ENCODE measurements at places on chromosomes 7 and 10. TPM values are rescaled to one million over a fixed set of nuclear protein-coding genes. Genes with fewer than 3 reads are reported as not detected.

NRG3 gene
- total RNA-seq, result not detected

CRYGN gene
- not detected for total RNA-seq

- DNase-seq, result no peak
These were observed 14.1 kb downstream of the NUP205 start for GRCh38 chr7:135571834-135572233.

GRCh38 chr7:82443547-82444219 is at the start of gene CACNA2D1:
CACNA2D1 (minus strand) TSS chr7:82443777.
- peak; percentile 71 for DNase-seq

DNA sequence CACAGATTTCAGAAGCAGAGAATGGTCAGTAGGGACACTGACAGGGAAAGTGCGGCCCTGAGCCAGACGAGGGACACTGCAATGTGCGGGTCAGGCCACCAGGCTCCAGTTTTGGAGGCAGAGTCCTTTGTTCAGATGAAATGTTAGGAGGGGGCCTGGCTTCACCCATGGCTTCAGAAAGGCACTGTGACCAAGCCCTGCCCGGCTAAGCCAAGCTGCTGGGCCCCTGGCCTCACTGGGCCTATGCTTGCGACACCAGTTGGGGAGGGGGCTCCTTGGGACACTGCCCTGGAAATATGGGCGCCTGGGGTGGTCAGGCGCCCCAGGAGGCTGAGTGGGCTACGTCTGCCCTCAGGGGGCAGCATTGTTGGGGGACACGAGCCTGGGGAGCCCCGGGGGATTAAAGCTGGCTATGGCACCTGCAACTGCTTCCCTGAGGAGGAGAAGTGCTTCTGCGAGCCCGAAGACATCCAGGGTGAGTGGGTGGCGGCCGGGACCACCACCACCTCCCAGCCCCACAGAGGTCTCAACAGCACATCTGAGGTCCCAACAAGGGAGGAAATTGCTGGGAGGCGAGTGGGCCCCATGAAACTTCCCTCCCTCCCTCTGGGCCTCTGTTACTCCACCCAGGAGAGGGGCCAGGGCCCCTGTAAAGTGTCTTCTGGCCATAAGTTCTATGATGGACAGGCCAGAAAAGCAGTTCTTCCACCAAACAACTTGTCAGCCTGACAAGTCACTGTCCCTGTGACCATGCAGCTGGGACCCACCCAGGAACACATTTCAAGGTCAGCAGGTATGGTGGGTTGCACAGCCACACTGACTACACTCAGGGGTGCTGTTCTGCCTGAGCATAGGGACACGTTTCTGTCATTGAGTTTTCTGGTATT is 24.8 kb upstream of the CSGALNACT2 start:
- no peak for DNase-seq

- DNase-seq, result peak; percentile 40
These were observed 70.2 kb upstream of the ITGA8 start for GRCh38 chr10:15789793-15790525.

DNA sequence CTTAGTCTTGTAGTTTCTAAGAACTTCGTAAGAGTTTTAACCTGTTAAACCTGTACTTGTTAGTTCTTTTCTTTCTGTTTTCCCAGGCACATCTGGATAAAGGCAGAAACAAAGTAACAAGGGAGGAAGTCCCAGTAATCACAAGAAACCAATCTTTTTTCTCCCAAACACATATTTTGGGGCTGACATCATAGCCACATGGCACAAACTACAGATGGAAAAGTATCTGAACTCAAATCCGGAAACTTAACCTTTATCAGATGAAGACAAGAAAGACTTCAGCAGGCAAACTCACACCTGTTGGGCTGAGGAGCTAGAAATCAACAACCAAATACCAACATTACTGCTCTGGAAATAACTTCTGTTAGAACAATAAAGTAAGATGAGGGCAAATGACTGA is 67.1 kb downstream of the CUBN start:
- DNase-seq, result peak; percentile 87

- DNase-seq, result peak; percentile 70
These were observed 29.2 kb downstream of the TFAM start for GRCh38 chr10:58414270-58415041.

DNA sequence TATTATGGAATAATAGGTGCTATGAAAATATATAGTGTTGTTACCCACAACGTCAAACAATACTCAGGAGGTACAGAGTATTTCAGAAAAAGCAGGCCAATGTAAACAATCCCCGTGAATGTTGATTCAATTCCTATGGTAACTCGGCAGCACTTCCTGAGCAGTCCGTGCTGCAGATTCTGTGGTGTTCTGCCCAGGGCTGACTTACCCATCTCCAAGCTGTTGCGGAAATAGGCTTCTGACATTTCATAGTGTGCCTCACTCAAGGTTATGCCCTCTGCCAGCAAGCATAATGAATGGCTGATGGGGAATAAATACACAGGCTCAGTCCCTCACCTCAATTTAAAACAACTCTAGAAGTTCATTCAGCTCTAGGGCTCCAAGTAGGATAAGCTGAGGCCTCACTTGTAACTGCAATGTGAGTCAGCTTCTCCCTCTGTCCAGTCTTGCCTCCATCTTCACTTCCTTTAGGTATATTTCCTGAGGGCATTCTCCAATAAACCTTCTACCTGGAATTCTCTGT is 177.6 kb downstream of the GNAI1 start:
- DNase-seq, result peak; percentile 82

GRCh38 chr10:94111367-94111766 is 117.6 kb downstream of the PLCE1 start:
- no peak for DNase-seq

GRCh38 chr7:101507791-101508252 is 121.3 kb downstream of the MYL10 start:
- peak; percentile 55 for DNase-seq
